ENCODE measurements at places on chromosomes 11 and 22.

DNA sequence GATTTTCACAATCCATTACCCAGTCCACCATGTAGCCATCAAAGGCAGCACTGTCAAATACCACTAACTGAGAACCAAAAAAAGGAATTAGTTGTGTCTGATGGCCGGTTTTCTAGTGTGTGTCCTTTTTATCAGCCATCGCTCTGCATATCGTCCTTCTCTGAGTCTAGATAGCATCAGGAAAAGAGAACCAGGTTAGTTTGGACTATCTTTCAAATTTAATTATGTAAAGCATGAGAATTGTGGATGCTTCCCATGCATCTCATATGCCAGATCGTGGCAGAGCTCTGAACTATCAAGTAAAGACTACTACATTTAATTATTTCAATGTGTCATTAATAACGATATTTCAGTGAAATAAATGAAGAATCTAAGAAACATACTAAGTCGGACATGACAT lies 691.9 kb downstream of the FAM181B start:
- DNase-seq, result no peak

DNA sequence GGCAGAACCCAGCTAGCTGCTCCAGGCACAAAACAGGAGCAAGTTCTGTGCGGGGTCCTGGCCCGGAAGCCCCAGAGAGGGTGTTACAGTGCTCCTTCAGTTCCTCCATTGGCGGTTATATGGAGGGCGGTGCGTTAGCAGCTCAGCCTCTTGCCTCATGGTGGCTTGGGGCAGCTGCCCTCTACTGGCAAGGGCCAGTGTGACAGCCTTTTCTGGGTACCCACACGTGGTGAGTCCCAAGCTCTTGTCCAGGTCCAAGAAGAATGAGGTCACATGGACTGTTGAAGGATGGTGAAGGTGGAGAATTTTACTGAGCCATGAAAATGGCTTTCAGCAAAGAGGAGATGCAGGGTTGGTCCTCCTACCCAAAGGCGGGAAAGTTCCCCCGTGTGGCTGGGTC lies 100.5 kb downstream of the WT1 start:
- DNase-seq, result no peak

DNA sequence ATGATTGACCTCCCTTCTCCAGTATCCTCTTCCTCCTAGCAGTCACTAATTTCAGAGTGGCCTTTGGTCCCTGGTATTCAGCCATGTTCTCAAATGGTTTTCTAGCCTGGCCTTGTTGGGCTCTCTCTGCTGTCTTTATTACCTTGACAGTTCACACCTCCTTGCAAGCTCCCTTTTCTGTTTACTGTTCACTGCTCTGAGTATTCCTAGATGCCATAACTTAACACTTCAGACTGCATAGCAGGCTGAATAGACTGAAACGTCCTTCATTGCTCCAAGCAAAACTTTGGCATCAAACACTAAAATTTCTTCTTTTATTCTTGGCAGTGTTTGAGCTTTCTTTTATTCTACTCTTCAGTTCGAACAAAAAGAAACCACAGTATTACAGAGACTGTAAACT lies 49.7 kb upstream of the SLC25A18 start:
- no peak for DNase-seq

DNA sequence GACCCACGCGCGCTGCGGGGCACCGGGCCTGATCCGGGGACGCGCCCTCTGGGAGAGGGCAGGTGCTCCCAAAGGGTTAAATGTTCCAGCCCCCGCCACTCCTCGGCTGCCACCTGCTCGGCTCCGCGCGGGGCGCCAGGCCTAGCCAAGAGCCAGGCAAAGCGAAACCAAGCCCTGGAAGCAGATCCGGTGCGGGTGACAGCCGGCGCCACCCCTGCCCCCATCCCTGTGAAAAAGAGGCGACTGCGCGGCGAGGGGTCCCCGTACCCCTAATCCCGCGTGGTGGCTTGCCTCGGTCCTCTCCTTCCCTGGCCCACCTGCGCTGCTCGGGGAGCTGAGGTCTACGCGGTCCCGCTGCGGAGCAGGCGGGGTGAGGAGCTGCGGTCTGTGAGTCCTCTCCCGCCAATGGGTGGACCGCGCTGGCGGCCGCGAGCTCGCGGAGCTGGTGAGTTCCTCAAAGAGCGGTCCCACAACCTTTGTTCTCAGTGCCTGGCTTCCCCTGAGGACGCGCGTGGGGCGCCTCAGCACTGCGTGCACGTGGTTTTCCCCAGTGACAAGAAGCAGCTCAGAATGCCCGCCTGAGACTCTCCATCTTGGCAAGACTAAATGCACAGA lies at the start of gene ME3:
Gene ME3 (minus strand): TSS at position 610 of the 615 bp plus-strand sequence.
- DNase-seq, result peak; percentile 47

DNA sequence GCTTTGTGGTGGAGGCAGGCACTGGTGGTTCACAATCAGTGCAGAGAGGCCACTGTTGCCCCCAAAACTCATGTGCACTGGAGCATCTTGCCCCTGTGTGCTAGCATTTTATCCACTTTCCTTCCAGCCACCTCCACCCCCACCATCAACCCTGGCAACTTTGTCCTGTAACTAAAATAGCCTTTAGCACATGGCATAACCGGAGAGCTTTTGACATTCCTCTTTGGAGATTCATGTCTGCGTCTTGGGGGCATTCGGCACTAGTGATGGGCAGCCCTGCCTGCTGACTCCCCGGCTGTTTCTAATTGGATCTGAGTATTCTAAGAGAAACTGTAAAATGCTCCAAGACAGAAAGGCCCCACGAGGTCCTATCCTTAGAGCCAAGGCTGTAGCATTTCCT lies 15.8 kb downstream of the SHISA8 start:
- no peak for DNase-seq

DNA sequence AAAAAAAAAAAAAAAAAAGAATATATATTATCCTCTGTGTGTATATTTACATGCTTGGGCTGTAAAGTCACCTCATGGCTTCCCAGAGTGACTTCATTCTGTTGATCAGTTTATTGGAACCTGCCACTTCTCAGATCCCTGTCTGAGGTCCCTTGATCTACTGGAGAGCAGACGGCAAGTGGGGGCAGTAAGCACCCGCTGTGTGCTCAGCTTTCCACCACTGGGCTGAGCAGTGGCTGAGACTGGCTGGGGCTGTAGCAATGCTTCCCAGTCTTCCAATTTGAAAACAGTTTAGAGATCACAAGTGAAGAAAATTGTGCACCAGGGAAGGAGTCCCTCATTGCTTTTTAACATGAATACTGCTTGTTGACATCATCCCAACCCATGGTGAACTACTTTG lies 6.9 kb upstream of the RBM4B start:
- DNase-seq, result no peak

DNA sequence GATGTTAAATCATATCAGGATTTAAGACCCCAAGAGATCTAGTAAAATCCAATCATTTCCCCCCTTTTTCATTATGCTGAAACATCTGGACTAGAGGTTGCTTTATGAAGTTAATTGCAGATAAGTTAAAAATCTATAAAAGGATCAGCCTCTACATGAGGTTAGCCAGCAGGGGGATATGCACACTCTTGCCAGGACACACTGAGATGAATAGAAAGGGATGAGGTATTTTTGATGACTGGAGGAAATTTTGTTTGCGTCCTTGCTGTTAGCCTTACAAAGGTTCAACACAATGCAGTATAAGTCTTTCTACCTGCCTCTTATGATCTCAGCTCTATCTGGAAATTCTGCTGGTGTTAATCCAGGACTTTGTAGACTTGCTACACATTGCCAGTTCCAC lies 1034.3 kb downstream of the LRRC4C start:
- no peak for DNase-seq

DNA sequence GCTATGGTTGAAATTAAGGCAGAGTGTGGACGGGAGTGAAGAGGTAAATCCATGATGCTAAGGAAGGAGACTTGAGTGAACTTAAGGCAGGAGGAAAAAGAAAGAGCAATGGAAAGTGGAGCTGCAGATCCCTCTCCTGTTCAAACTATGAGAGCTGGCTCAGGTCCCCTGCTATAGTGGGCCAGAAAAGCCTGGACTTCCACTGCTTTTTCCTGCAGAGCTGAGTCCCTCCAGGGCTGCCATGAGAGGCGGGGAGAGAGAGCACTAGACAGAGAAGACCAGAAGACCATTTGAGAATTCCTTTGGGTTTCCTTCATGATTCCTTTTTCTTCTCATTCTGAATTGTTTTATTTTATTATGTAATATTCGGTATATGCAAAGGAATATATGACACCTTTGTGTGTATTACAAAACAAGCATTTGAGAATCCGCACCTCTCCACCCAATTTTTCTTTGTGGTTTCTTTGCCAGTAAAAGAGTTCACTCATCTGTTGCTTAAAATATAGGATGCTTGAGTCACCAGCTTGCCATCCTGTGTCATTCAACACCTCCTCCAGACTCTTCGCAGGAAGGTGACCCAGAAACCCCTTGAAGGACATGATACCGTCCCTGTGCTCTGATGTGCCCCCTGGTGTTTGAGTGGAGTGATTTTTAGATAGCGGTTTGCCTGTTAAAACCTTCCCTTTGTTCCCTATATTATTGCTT lies 24.4 kb downstream of the SREBF2 start:
- DNase-seq, result peak; percentile 64

GRCh38 chr11:10520562-10520961 lies 20.4 kb downstream of the RNF141 start:
- DNase-seq, result no peak

GRCh38 chr11:37788141-37788877 lies 1190.3 kb upstream of the RAG2 start:
- DNase-seq, result no peak

DNA sequence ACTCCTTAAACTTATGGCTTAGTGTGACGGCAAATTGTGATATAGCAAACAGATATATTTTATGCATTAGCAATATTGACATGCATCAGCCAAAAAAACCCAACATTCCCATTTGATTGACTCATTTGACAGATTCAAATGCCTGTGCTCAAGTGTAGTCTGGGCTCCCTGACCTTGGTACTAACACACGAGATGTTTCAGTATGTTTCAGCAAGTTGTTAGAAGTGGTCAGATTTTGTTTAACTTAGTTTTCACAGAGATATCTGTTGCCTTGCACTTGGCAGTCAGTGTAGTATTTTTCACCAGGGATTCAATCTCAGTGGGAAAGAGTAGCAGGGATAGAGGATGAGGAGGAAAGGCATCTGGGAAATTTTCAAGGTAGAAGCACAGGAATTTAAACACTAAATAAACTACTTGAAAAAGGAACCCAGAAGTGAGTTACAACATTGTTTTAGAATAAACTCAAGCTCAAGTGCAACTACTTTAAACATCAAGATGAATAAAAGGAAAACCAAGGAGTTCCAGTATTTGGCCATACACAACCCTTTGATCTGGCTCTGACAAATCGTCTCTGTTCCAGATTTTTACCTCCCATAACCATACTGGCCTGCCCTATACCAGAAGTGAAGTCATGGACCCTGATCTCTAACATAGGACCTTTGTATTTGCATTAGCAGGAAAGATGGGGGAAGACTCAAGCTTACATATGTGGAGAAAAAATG lies 56.5 kb upstream of the BLID start:
- DNase-seq, result no peak

DNA sequence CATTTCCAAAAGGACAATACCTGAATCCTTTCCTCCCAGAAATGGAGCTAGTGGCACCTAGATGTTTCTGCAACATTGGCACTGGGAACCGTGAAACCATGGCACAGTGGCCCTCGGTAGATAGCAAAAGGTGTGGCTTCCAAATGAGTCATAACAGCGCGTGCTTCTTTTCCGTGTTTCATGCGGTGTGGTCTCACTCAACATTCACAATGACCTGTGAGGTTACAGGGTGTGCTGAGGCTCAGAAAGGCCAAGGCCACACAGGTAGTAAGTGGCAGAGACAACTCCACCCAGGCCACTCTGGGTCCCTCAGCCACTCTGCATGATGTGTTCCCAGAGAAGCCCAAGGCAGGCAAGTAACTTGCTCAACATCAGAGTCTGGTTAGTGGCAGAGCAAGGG lies 67.4 kb downstream of the TP53I11 start:
- DNase-seq, result no peak

DNA sequence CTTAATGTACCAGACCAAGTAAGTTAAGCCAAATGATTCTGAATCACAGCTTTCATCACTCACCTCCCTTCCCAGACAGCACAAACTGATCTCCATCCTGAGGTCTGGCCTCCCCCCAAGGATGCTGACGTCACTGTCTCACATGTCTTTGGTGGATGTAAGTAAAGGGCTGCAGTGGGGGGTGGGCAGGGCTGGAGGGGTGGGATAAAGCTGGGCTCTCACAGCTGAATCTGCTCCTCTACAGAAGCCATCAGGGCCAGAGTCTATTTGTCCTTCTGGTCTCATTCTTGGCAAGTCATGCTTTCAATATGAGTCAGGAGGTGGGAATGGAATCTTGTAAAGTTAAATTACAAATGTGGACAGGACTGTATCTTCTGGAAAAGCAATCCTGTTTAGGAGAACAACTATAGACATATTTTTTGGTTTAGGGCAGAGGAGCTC lies 32.7 kb downstream of the P4HA3 start:
- DNase-seq, result no peak

DNA sequence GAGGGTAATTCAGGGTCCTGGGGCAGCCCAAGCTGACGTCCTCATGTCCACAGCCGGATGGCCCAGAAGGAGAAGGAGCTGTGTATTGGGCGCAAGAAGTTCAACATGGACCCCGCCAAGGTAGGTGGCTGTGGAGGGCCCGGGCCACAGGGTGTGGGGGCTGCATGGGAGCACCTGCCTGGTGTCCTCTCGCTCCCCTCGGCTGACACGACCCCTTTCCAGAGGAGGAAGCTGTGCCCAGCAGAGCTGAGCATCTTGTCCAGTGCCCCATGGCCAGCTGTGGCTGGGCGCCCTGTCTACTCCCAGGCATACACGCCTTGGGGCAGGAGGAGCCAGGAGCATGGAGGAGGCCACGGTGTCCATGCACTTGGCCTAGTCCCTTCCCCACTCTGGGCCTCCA lies 13.6 kb downstream of the CYTH4 start:
- DNase-seq, result no peak

GRCh38 chr11:44403587-44404273 lies 93.8 kb upstream of the ALX4 start:
- DNase-seq, result no peak
